ENCODE measurements at places on chromosomes 16 and 17.

GRCh38 chr17:78766743-78767294 is 15.3 kb downstream of the CYTH1 start:
- no peak for DNase-seq

- DNase-seq = no peak
Observed at GRCh38 chr16:63606778-63607177, 1515.1 kb downstream of the CDH11 start.

DNA sequence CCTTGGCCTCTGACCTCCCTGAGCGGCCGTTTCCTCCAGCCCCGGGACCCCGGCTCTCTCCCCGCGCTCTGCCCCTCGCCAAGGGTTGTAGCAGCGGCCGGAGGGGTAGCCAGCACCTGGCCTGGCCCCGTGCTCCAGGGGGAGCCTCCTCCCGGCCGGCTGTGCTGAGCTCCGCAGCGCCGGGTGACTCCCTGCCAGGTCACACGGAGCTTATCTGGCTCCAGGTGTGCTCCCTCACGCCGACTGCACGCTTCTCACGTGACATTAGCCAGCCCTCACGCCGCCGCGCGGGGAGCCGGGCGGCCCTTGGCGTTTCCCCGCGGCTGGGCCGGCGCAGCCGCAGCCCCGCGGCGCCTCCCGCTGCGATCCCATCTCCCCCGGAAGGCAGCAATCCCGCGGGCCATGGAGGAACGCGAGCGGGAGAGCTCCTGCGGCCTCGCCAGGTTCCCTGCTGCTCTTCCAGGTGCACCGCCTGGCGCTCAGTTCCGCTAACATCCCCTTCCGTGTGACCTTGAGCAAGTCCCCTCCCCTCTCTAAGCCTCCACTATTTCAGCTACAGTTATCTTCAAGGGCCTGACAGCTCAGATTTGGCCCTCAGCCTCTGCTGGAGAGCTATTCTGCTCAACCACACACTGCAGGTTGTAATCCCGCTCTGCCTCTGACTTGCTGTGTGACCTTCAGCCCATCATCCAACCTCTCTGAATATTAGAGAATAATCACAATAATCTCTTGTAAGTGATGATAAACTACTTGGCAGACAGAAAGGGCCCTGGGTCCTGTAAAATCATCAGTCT is 3.4 kb downstream of the MYO18A start:
- peak; percentile 45 for DNase-seq

DNA sequence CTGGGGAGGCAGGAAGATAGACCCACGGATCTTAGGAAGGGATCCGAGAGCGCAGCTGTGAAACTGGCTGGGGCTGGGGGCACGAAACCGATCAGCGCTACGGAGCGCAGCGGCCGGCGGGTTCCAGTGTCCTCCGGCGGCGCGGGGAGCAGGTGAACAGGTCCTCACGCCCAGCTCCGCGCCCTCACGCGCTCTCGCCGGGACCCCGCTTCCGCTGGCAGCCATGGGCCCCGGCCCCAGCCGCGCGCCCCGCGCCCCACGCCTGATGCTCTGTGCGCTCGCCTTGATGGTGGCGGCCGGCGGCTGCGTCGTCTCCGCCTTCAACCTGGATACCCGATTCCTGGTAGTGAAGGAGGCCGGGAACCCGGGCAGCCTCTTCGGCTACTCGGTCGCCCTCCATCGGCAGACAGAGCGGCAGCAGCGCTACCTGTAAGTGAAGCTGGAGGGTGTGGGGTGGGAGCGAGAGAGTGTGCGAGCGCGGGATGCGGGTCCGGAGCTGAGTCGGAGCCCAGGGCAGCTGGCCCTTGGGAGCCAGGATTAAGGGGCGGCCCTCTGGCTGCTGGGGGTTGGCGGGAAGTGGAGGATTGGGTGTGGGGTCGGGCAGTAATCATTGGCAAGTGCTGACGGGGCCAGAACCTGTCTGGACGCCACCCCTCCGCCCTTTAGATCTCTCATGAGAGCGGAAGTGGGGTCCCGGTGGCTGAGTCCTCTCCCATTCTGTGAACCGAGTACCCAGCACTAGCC is 479 bp downstream of the ITGA3 start:
- peak; percentile 77 for DNase-seq

DNA sequence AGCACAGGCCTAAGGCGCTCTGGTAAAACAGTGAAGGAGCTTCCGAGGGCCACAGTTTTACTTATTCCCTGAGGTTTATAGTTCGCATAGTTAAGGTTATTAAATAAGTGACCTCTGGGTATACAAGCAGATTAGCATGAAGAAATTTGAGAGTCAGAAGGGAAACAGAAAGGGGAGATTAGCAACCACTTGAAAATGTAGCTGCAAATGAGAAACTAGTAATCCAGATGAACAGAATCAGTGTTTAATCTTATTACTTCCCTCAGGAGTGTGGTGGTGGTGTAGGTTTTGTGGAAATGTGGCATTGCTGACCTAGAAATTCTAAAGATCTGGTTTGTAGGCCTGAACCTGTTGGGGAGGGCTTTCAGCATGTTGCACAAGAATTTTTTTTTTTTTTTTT is 130.4 kb downstream of the CCDC182 start:
- no peak for DNase-seq

GRCh38 chr17:63126607-63127006 is 160.6 kb downstream of the TANC2 start:
- DNase-seq = no peak
